ENCODE measurements at places on chromosomes 5 and 9. TPM values are rescaled to one million over a fixed set of nuclear protein-coding genes. Genes with fewer than 3 reads are reported as not detected.

The PGM5 gene
- total RNA-seq, result 150 TPM

The BAAT gene
- not detected for total RNA-seq

The MAPK9 gene
- total RNA-seq, result 46.5 TPM

The GAPT gene
- 1.4 TPM for total RNA-seq

The PLAC8L1 gene
- total RNA-seq, result 0.45 TPM

The ZDHHC11B gene
- 20.0 TPM for total RNA-seq

The SPATA31C1 gene
- total RNA-seq, result not detected

The C9 gene
- total RNA-seq, result not detected

The SPINK4 gene
- total RNA-seq, result not detected

The OTP gene
- total RNA-seq, result not detected

The ADAMTS19 gene
- 1.1 TPM for total RNA-seq

The FCN2 gene
- not detected for total RNA-seq

The TNFSF15 gene
- not detected for total RNA-seq

The ORM2 gene
- total RNA-seq, result not detected

The NUTM2F gene
- not detected for total RNA-seq

The ADAMTS13 gene
- total RNA-seq, result 3.1 TPM

GRCh38 chr9:122219856-122220672, 8.7 kb downstream of the LHX6 start:
- DNase-seq, result no peak

DNA sequence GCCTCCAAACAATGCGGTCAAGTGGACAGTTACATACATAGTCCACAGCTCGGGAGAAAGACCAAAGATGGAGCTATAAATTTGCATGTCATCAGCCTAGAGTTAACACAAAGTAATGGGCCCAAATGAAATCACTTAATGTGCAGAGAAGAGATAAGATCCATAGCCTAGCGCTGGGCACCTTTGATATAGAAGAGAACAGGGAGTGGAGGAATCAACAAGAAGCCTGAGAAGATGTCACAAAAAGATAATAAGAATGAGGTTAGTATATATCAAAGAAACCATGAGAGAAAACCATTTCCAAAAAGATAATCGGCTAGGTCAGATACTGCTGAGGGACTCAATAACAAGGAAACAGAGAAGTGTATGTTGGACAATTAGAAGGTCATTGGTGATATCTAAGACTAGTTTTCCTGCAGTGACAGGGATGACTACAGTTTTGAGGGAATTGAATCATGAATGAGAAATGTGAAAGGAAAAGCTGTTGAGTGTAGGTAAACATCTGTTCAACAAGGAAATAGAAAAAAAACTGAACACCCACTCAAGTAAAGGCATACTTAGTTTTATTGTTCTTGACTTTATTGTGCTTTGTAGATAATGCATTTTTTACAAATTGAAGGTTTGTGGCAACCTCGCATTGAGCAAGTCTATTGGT, 68.7 kb upstream of the CDH6 start:
- DNase-seq, result no peak

DNA sequence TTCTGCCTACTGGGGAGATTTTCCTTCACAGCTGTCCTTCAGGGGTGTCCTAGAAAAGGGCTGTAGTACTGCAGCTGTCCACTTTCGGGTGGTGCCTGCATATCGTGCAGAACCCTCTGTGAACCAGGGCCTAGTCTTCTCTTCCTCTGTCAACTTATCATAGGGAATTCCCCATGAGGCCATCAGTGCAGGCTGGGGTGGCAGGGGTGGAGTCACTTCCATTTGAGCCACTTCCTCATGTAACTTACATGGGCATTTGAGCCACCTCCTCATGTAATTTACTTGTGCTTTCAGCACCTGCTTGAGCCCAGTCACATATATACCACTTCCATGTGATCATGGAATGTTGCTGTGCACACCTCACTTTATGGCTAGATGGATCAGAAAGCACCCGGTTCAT, 742.0 kb upstream of the RGMB start:
- DNase-seq, result no peak

DNA sequence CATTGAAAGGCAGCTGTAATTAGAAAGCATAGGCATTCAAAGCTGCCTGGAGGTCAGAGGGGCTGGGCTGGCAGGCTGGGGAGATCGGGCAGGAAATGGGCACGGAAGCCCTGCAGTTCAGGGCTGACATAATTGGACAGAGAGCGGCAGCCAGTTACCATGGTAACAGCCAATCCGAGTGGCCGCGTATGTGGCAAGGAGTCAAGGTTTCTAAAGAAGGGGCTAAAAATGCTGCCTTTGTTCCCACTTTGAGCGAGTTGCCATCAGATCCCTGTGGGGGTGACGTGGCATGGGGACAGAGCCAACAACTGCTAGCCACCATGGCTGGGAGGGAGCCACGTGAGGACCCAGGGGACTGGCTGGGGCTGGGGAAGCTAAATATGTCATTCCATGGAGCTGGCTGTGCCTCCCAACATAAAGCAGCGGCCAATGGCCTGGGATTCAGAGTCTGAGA, 44.7 kb upstream of the NDFIP1 start:
- peak; percentile 82 for DNase-seq

- DNase-seq, result no peak
Measured at GRCh38 chr9:34898846-34899245, 59.2 kb upstream of the PHF24 start.

DNA sequence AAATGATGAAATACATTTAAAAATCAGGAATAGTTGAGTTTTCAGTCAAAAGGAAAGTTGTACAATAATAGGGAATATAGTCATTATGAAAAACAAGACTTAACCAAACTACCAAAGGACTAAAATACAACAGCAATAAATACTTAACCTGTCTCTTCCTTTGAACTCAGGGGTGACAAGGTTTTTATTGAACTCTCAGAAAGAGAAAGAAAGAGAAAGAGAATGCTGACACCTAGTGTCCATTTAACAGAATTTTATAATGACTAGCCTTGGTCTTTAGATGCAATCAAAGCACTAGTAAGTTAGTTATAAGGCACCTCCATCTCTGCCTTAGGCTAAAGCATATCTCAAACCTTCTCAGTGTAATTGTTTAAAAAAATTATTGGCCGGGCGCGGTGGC, 47.5 kb downstream of the UIMC1 start:
- DNase-seq, result no peak

DNA sequence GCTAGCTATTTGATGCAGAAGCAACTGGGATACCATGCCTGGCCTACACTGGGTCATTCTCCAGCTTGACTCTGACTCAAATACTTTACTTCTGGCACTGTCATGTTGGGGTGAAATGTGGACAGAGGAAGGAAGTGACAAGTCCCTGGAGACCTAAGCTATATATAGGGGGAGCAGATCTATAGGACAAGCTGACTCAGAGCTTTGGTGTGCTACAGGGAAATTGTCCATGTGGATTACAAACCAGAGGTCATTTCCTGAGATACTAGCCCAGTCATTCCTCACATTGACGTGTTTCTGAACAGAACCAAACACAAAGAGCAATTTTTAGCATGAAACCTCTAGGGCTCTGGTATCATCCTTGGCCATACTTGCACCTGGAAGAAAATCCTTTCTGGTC, 531.6 kb upstream of the CLINT1 start:
- DNase-seq, result no peak

DNA sequence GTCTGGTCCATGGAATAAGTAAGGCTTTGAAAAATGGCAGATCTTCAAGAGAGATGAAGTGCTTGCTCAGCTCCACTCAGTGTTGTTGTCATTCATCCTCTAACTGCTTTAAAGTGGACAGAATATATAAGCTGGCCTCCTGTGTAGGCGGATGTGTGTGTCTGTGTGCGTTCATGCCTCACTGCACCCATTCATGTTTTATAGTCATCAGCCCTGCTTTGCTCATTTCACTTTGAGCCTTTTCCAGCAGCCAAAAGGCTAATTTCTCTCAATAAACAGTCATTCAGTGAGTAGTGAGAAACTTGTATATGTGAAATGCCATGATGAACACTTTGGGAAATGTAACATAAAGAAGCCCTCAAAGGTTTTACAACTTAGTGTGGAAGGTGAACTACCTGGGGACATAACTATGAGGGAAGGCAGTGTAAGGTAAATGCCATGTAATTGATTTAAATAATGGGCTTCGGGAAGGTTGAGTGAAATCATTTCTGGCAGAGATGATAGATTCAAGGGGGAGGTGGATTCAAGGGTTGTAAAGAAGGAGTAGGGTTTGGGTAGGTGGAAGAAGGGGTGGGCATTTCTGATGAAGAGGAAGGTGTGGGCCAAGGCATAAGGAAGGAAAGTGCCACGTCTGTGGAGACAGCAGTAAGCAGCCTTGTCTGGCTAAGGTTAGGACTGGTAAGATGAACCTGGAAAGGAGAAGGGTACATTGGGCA, 15.7 kb downstream of the TTC23L start:
- no peak for DNase-seq

GRCh38 chr9:36872641-36873040, 161.4 kb downstream of the PAX5 start:
- DNase-seq, result no peak

- no peak for DNase-seq
Measured at GRCh38 chr5:88426441-88426840, 157.8 kb upstream of the TMEM161B start.

- no peak for DNase-seq
Measured at GRCh38 chr5:80784451-80784850, 129.7 kb upstream of the DHFR start.

DNA sequence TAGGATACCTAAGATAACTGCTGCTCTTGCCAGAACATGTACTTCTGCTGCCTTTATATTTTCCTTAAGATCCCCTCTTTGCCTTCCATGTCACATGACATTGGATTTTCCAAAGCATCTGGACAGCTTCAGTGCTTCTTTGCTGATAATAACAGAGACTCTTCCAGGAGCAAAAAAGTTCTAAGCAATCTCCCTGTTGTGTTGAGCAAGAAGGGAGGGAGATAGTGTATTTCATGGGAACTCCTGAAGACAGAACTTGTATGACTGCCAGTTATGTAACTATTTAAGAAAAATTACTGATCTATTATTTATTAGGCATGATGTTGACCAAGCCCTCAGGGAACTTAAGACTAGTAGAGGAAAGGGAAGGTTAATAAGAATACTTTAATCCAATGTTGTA, 454.7 kb downstream of the SPATA31D1 start:
- DNase-seq, result no peak

DNA sequence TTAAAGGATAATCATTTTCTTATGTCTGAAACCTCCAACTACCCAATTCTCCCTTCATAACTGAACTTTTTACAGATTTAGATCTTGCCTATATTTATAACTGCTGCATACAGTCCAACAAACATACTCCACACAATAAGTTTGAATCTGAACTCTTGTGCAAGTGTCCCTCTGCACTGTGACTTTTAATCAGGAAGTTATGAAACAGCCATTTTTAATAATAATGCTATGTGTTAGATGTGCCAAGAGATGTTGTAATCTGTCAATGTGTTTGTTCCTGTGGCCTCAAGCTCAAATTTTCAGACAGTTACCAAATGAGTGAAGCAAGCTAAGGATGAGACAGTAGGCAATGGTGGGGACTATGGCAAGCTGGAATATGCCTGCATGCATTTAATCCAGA, 57.6 kb upstream of the MTAP start:
- no peak for DNase-seq

DNA sequence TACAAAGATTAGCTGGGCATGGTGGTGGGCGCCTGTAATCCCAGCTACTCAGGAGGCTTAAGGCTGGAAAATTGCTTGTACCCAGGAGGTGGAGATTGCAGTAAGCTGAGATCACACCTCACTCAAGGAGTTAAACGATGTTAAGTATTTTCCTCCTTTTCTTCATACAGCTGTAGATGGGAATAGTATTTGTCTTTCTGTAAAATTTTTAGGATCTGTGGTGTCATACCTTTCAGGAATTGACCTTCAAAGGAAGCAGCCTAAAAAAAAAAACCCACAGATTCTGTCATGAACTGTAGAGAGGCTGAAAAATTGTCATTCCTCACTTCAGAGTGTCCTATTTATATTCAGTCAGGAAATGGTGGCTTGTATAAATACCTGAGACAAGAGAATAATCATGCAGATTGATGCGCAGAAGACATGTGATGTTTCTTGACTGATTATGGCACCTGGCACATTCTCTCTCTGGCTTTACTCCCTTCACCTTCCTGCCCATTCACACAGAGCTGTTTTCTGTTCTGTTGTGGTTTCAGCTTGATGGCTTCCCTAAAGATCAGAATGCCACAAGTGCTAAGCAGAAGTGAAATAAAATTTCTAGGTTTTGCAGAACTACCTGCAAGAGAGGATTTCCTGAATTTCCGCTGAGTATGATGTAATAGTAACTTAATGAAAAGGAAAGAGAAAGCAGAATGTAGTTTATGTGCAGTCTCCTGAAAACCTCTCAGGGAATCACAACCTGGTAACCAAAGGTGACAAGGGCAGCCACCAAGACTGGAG, 3.8 kb downstream of the IFNA1 start:
- no peak for DNase-seq

Data from left ventricle myocardium superior (tissue), 1 donor.